ENCODE measurements at places on chromosomes 6 and 20. TPM values are rescaled to one million over a fixed set of nuclear protein-coding genes. Genes with fewer than 3 reads are reported as not detected.

DNA sequence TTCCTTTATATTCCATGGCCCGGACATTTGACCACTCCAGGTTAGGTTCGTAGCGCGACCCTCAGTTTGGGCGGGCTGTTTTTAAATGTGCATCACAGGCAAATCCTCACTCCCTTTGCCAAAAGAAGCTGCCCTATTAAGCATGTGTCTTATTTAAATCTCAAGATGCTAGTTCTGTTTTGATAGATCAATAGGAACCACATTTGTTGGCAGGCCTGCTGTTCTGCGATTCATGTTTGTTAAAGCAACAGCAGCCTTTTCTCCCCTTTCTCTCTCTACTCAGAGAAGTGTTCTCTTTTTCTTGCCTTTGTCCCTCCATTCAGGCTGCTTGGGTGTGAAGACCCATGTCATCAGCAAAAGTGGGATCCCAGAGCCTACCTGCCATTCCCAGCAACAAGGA, 212.0 kb upstream of the SSTR4 start:
- no peak overlapping the region for H3K4me3 ChIP-seq
- no peak overlapping the region for H3K27ac ChIP-seq
- no peaks in the 10 kb centered on the region for H3K36me3 ChIP-seq

- no peak for DNase-seq
- H3K4me1 ChIP-seq = no peaks in the 10 kb centered on the region
- no peak overlapping the region for H3K4me3 ChIP-seq
Measured at GRCh38 chr20:23193801-23194384, 107.8 kb upstream of the CD93 start.

GRCh38 chr20:13280609-13281324, 59.7 kb downstream of the ISM1 start:
- no peaks in the 10 kb centered on the region for H3K4me1 ChIP-seq
- DNase-seq = no peak
- H3K27me3 ChIP-seq = no peaks in the 10 kb centered on the region
- no peaks in the 10 kb centered on the region for H3K36me3 ChIP-seq

DNA sequence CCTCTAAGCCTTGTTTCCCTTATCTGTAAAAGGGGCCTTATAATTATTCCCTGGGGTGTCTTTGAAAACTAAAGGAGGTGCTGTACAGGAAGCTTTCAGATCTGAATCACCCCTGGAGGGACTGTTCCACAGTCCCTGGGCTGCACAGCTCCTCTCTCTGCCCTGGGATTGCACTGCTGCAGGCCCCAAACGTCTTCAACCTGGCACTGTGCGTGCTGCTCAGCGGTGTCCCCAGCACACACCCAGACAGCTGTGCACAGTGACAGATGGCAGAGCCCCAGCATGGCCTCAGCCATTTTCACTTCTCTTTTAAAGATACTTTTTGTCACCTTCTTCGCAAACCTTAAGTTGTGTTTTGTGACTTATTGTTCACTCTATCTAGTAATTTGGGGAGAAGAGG, 50.7 kb upstream of the INSM1 start:
- no peak overlapping the region for H3K27ac ChIP-seq
- H3K27me3 ChIP-seq = no peaks in the 10 kb centered on the region
- H3K4me3 ChIP-seq = no peak overlapping the region
- no peak for DNase-seq

- no peaks in the 10 kb centered on the region for H3K36me3 ChIP-seq
- H3K4me1 ChIP-seq = no peaks in the 10 kb centered on the region
- H3K27ac ChIP-seq = no peak overlapping the region
- no peak for DNase-seq
- no peak overlapping the region for H3K4me3 ChIP-seq
Measured at GRCh38 chr6:165645919-165646318, 17.1 kb downstream of the PDE10A start.

The SLC17A9 gene
- total RNA-seq = 20.6 TPM

GRCh38 chr20:39894067-39894466, 795.0 kb downstream of the MAFB start:
- no peaks in the 10 kb centered on the region for H3K27me3 ChIP-seq
- no peaks in the 10 kb centered on the region for H3K36me3 ChIP-seq
- no peaks in the 10 kb centered on the region for H3K4me1 ChIP-seq
- H3K4me3 ChIP-seq = no peak overlapping the region
- DNase-seq = no peak
- H3K27ac ChIP-seq = no peak overlapping the region

- no peak overlapping the region for H3K27ac ChIP-seq
- peaks cover 26% of the 10 kb centered on the region for H3K4me1 ChIP-seq
- no peaks in the 10 kb centered on the region for H3K36me3 ChIP-seq
- no peaks in the 10 kb centered on the region for H3K27me3 ChIP-seq
- DNase-seq = no peak
Measured at GRCh38 chr6:34232901-34233300, 3.8 kb upstream of the HMGA1 start.

The LZTS3 gene
- total RNA-seq = 1.4 TPM

The PRKN gene
- 0.72 TPM for total RNA-seq

GRCh38 chr20:6979621-6980020, 212.1 kb downstream of the BMP2 start:
- H3K27me3 ChIP-seq = no peaks in the 10 kb centered on the region
- H3K4me1 ChIP-seq = no peaks in the 10 kb centered on the region
- no peaks in the 10 kb centered on the region for H3K36me3 ChIP-seq
- DNase-seq = no peak
- no peak overlapping the region for H3K27ac ChIP-seq

The BMP2 gene
- total RNA-seq = not detected

DNA sequence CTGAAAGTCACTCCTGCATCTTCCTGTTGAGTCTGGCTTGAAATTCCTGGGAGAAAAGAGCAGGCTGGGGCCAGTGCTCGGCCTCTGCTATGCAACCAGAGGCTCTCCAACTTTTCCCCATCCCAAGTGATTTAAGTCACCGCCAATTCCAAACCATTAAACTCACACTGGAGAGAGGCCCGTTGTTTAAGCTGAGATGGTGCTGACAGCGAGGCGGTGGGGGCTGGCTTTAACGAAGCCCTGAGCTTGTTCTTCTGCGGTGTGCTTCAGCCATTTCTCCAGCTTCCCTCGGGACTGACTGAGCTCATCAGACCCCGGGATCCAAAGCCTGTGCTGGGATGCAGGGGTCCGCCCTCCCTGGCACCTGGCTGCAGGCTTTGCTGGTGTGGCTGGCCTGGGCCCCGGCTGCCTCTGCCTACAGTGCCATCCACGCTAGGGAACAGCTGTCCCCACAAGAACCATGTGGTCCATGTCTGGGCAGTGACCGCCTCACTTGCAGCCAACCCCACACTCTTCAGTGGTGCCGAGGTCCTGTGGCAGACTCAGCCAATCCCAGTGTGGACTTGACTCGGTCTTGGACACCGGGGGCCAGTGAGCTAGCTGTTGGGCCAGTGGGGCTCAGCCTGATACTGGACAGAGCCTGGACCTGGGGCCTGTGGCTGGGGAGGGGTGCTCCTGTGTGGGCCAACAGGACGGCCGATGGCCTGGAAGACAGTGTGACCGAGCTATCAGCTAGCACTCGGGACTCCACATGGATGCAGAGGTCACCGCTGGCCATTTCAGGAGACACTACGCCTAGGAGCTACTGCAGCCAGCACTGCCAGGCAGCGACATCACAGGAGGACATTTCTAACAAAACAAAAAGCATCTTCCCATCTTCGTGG, 21.2 kb downstream of the RAMACL start:
- no peaks in the 10 kb centered on the region for H3K4me1 ChIP-seq
- H3K27me3 ChIP-seq = no peaks in the 10 kb centered on the region
- H3K36me3 ChIP-seq = no peaks in the 10 kb centered on the region
- no peak overlapping the region for H3K27ac ChIP-seq
- no peak for DNase-seq

DNA sequence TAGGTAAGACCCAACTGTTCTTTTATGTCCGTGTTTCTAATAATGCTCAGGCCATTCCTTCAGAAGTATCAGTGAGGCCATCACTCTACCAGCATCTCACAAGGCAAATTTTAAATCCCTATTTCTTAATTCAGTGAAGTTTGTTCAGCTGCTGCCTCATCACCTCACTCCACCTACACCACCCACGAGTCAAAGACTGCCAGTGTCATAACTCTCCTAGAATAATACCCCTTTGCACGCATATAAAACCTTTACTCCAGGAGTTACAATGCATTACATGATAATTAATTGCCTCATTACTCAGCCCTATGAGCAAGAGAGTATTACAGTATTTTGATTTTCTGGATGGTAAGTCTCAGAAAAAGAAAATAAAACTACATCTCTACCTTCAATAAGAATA, 793.6 kb downstream of the TFAP2A start:
- H3K36me3 ChIP-seq = no peaks in the 10 kb centered on the region
- H3K4me3 ChIP-seq = no peak overlapping the region
- H3K27me3 ChIP-seq = no peaks in the 10 kb centered on the region
- no peaks in the 10 kb centered on the region for H3K4me1 ChIP-seq

DNA sequence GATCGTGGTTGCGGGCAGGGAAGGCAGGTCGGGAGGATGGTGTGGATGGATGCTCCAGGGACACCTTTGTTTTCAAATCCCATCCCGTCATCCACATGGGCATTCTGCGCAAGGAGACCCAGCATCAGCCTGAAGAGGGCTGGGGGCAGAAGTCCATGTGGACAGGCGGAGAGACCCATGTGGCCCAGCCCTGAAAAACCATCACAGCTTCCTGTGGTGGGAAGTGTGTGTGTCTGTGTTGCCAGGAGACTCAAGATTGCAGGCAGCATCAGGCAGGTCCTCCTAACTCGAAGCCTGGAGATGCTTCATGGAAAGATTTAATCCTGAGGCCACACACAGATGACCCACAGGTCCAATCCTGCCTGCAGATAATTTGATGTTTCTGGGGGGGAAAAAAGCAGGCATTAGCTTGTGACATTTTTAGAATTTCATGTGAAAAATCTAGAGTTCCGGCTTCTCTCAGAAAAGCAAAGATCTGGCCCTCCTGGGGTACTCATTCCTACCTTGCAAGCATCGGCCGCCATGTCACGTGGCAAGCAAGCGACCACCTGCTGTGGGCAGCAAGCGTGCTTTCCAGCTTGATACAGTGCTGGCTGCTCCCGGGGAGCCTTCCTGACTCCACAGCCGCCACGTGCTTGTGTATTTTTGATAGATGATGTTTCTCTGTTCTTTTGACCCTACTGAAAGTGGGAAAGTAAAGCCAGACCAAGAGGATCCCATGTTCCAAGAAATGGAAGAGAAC, 25.8 kb downstream of the BCAS4 start:
- H3K27ac ChIP-seq = no peak overlapping the region
- peaks cover 8% of the 10 kb centered on the region for H3K36me3 ChIP-seq
- H3K4me1 ChIP-seq = peaks cover 33% of the 10 kb centered on the region

DNA sequence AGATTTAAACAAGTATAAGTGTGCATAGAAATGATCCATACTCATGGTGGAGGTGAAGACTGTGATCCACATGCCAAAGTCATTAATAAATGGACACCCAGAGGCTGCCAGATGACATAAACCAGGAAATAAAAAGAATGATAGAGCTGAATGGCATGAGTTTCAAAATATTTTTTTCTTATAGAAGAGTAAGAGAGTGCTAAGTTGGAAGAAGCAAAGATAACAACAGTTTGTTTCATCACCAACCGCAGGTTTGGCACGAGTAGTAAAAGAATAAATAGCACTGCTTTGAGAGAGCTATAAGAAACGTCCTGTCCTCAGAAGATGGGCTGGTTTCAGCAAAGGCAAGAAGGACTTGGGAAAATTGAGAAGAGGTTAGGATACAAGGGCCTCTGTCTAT, 246.9 kb downstream of the UBE3D start:
- H3K27me3 ChIP-seq = no peaks in the 10 kb centered on the region
- H3K4me3 ChIP-seq = no peak overlapping the region
- DNase-seq = no peak
- H3K27ac ChIP-seq = no peak overlapping the region

DNA sequence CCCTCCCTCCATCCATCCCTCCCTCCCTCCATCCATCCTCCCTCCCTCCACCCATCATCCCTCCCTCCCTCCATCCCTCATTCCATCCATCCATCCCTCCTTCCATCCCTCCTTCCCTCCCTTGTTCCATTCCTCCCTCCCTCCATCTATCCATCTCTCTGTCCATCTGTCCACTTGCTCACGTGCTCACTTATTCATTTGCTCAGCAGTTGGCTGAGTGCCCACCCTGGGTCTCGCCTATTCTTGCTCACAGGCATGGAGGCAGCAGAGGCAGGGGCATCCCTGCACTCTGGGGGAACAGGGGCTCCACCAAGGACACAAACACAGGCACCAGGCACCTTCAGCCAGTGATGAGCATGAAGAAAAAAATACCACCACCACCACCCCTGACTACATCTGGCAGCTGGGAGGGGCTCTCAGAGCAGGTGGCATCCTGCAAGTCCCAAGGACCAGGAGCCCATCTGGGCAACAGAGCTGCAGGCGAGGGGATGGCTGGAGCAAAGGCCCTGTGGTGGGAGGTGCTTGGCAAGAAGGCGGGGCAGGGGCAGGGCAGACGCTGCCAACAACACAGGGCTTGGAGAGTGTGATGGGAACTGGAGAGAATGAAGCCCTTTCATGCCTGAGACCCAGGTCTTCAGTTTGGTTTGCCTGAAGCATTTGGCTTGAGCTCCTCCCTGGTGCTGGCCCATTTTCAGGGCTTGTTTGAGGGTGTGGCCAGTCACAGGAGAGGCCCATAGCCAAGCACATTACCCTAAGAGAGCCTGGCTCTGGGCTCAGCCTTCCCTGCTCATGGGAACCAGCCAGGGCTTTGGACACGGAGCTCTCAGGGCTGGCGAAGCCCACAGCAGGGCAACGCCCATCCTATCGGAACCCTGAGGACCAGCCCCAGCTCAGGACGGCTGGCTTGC, 40.2 kb upstream of the MRGBP start:
- H3K27me3 ChIP-seq = peaks cover 2% of the 10 kb centered on the region
- H3K4me1 ChIP-seq = no peaks in the 10 kb centered on the region
- H3K36me3 ChIP-seq = no peaks in the 10 kb centered on the region
- H3K4me3 ChIP-seq = no peak overlapping the region
- H3K27ac ChIP-seq = no peak overlapping the region

The PRR18 gene
- total RNA-seq = not detected

DNA sequence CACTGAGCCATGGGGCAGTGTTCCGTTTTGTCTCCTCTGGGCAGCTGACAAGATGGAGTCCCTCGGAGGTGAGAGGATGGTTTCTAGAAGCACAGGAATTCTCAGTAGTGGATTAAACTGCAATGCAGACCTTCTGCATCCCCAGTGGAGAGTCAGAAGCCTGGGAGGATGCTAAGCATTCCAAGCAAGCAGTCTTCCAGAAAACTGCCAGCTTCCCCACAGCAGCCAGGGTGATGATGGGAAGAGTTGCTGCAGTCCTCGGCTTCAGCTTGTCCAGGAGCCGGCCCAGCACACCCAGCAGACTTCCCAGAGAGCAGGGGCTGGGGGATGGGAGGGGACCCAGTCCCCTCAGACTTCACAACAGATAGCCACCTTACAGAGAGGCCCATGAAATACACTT, 163.6 kb downstream of the LY86 start:
- no peak for DNase-seq
- peaks cover 23% of the 10 kb centered on the region for H3K4me1 ChIP-seq
- no peak overlapping the region for H3K4me3 ChIP-seq
- H3K27ac ChIP-seq = no peak overlapping the region
- H3K36me3 ChIP-seq = no peaks in the 10 kb centered on the region

The IL17A gene
- total RNA-seq = not detected

DNA sequence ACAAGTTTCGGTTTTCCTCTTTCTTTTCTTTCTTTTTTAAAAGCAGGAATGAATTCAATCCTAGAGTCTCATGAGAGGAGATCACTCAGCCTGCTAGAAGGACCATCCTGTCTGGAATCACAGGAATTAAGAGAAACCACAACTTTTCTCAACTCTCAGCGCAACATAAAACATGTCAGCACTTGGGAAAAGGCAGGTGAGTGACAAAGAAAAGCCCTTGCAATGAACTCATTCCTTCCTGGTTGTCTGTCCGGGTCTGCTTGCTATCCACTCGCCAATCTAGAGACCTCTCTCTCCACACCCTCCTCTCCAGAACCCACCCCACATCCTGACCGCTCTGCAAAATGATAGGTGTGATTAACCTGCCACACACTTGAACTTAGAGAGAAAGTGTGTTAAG, 253.8 kb downstream of the LY86 start:
- H3K27me3 ChIP-seq = peaks cover 2% of the 10 kb centered on the region
- H3K36me3 ChIP-seq = no peaks in the 10 kb centered on the region
- DNase-seq = no peak
- H3K4me3 ChIP-seq = no peak overlapping the region

All from activated naive CD4-positive, alpha-beta T cell treated with anti-CD3 and anti-CD28 coated beads for 36 hours (primary cell).